ENCODE measurements at places on chromosomes 2 and 18.

DNA sequence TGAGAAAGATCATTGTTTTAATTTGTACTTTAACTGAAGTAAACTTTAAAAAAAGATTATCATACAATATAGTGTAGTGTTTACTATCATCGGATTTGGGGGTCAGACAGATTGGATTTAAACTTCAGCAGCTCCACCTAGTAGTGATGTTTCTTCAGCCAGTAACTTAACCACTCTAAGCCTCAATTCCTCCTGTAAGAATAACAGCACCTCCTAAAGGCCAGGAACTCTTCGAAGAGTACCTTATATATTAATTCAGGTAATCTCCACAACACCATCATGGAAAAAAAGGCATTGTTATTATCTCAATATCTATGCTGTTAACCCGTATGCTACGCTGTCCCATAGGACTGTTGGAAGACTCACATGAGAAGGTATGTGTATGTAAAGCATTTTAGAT is 69.0 kb upstream of the DLGAP1 start:
- no peak for DNase-seq

- DNase-seq: no peak
Measured at GRCh38 chr2:221124532-221125240, 447.4 kb downstream of the EPHA4 start.

- no peak for DNase-seq
Measured at GRCh38 chr2:42092084-42092996, 44.5 kb downstream of the PKDCC start.

GRCh38 chr18:77754475-77755044 is 504.9 kb downstream of the GALR1 start:
- DNase-seq: no peak

- DNase-seq: no peak
Measured at GRCh38 chr2:62996534-62997186, 54.0 kb upstream of the OTX1 start.

DNA sequence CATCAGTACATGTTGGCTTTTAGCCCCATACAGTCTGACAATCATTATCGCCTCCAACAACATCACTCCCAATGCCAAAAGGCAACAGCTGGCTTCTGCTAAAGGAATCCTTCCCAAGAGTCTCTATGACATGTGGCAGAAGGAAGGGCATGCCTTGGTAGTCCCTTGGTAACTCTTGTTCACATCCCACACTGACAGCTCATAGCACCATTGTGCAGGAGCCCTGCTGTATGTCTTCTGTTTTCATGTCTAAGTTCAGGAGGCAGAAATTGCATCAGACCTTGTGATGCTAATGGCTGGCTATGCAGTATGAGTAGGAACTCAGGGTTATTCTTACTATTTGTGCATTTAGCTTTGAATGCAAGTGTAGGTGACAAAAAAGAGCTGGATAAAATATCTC is 392.1 kb downstream of the PTH2R start:
- no peak for DNase-seq

GRCh38 chr2:231102772-231103171 is 22.1 kb downstream of the HTR2B start:
- no peak for DNase-seq
